Nephron progenitor cell (in vitro differentiated cells): ENCODE measurements at places on chromosomes 11 and 22.

GRCh38 chr22:36409911-36410756 lies 22.4 kb upstream of the MYH9 start:
- peaks cover 32% of the 10 kb centered on the region for H3K4me1 ChIP-seq
- no peaks in the 10 kb centered on the region for H3K27me3 ChIP-seq
- peak overlapping the region; percentile 99 for H3K27ac ChIP-seq
- no peaks in the 10 kb centered on the region for H3K36me3 ChIP-seq

- no peaks in the 10 kb centered on the region for H3K36me3 ChIP-seq
- peaks cover 35% of the 10 kb centered on the region for H3K4me1 ChIP-seq
- DNase-seq, result no peak
- peaks cover 4% of the 10 kb centered on the region for H3K27me3 ChIP-seq
Measured at GRCh38 chr11:443542-444199, 1.9 kb upstream of the ANO9 start.

GRCh38 chr11:27204529-27204928 lies 158.5 kb downstream of the CCDC34 start:
- no peaks in the 10 kb centered on the region for H3K27me3 ChIP-seq
- H3K4me3 ChIP-seq, result no peak overlapping the region
- DNase-seq, result peak; percentile 18
- peak overlapping the region; percentile 20 for H3K27ac ChIP-seq
- H3K36me3 ChIP-seq, result peaks cover 23% of the 10 kb centered on the region
- peaks cover 74% of the 10 kb centered on the region for H3K4me1 ChIP-seq

- no peak overlapping the region for H3K27ac ChIP-seq
- peak; percentile 38 for DNase-seq
- no peak overlapping the region for H3K4me3 ChIP-seq
- no peaks in the 10 kb centered on the region for H3K4me1 ChIP-seq
- peaks cover 9% of the 10 kb centered on the region for H3K27me3 ChIP-seq
- H3K36me3 ChIP-seq, result no peaks in the 10 kb centered on the region
Measured at GRCh38 chr11:23021287-23021863, 161.1 kb upstream of the CCDC179 start.

DNA sequence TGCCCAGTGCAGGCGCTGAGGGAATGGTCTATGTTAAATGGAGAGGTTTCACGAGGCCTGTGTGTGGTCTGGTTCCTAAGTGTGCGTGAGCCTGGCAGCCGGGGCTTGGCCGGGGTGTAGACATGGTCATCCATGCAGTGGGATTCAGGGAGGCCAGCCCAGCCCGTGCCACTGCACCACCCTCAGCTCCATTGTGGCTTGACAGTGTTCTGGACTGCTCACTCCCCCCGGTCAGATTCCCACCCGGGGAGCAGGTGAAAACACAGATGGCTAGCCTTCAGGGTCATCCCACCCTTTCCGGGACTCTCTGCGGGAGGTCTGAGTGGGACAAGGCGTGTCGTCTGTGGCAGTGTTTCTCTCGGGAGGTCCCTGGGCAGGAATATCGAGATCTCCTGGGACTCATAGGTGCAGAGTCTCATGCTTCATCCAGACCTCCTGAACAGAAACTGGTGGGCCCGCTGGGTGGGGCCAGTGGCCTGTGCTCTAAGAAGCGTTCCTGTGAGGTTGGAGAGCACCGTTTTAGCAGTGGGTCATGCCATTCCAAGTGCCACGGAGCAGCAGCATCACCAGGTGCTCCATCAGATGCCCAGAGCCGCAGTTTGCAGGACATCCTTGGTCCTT lies 52.3 kb downstream of the ST14 start:
- peaks cover 19% of the 10 kb centered on the region for H3K4me1 ChIP-seq
- no peak overlapping the region for H3K4me3 ChIP-seq
- no peak overlapping the region for H3K27ac ChIP-seq
- H3K36me3 ChIP-seq, result no peaks in the 10 kb centered on the region
